ENCODE measurements at places on chromosomes 16 and 17.

DNA sequence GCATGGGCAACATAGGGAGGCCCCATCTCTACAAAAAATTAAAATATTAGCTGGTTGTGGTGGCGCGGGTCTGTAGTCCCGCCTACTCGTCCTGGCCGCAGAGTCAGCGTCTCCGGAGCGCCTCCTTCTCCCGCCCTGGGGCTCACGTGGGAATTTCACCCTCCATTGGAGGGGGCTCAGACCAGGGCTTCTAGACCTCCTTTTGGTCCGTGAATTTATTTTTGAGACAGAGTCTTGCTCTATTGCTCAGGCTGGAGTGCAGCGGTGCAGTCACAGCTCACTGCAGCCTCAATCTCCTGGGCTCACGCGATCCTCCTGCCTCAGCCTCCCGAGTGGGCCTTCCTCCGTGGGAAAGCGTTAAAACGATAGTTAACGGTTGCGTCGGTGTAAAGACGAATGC is 394 bp upstream of the NME4 start:
- DNase-seq: no peak

- DNase-seq: no peak
Observed at GRCh38 chr16:3825103-3825502, 55.4 kb downstream of the CREBBP start.

DNA sequence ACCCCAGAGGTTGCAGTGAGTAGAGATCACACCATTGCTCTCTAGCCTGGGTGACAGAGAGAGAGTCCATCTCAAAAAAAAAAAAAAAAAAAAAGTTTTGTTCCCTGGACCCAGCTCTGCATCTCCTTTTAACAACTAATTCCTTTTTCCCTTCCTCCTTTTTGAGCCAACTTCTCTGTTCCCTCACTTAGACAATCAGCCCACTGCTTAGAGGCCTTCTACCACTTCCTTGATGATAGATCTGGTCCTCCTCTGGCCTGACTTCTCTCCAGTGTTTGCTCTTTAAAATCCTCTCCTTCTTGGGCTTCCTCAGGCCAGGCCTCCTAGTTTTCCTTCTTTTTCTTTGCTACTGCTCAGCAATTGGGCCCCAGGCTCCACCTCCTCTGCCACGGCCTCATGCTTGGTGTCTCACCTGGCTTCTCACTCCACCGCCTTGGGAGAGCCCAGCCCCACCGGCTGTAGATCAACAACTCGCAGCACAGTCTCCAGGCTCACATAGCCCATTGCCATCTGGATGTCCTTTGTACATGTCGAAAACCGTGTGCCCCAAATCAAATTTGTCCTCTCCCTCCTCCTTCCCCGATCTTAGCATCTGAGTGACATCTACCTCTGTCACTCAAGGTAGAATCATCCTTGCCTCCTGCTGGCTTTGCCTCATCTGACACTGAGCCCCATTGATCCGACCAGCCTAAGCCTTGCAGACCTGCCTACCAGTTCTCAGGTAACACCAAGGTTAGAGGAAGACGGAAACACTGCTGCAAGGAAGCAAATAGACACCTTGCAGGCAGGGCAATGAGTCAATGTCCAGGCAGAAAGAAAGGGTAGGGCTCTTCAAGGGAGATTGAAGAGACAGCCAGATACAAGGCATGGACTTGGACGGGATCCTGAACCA is 17.4 kb downstream of the ARHGAP27 start:
- no peak for DNase-seq

- DNase-seq: no peak
Observed at GRCh38 chr16:89364606-89365005, 125.8 kb downstream of the ANKRD11 start.

DNA sequence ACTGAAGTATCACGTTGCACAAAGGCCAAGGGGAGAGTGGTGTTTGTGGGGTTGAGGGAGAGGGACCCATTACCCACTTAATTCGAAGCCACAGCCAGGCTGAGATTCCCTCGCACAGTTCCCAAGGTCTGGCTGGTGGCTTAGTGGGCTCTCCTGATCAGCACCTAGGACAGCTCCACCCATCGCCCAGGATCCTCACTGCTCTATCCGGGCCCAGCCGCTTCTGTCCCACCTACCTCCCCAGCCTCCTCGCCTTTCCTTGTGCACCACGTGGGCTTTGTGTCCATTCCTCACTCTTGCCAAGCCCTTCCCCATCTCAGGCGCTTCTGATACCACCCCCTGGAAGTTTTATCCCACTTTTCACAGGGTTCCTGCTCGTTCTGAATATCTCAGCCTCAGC is 163.5 kb downstream of the CCT6B start:
- no peak for DNase-seq

- no peak for DNase-seq
Observed at GRCh38 chr16:17499223-17499902, 28.6 kb upstream of the XYLT1 start.
